Fibroblast of the conjunctiva (primary cell): ENCODE measurements at places on chromosomes 11 and 22.

- DNase-seq: peak; percentile 38
These were observed 6.3 kb upstream of the KCNJ5 start for GRCh38 chr11:128884703-128885338.

DNA sequence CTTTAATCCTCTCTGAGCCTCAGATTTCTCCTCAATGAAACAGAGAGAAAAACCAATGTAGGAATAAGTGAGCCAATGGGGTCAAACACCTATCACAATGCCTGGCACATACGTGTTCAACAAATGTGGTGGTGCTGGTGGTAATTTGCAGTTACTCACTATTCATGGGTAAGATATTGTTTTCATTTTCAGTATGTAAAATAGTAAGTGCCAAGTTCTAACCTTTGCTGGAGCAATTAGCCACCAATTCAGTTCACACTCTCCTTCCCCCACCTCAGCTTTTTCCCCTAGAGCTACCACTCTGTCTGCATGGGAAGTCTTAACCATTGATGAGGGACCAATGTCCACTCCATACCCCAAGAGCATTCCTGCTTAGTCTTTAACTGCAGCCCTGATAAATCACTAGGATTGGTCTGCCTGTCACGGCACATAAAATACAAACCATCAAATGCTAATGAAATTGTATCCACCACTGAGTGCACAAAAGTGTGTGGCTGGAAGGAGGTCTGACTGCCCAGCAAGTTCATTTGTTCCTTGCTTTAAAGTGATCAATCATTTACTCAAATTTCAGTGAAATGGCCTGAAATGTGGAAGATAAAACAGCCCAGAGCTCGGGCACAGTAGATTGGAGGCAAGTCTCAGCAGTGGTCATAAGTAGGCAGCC, 187.4 kb upstream of the API5 start:
- DNase-seq: no peak

GRCh38 chr22:23557036-23557435, 23.1 kb downstream of the IGLL1 start:
- DNase-seq: no peak

- no peak for DNase-seq
These were observed 76.1 kb downstream of the SOX6 start for GRCh38 chr11:16280256-16280682.

- DNase-seq: no peak
These were observed 28.4 kb upstream of the UCP3 start for GRCh38 chr11:74037309-74037708.

DNA sequence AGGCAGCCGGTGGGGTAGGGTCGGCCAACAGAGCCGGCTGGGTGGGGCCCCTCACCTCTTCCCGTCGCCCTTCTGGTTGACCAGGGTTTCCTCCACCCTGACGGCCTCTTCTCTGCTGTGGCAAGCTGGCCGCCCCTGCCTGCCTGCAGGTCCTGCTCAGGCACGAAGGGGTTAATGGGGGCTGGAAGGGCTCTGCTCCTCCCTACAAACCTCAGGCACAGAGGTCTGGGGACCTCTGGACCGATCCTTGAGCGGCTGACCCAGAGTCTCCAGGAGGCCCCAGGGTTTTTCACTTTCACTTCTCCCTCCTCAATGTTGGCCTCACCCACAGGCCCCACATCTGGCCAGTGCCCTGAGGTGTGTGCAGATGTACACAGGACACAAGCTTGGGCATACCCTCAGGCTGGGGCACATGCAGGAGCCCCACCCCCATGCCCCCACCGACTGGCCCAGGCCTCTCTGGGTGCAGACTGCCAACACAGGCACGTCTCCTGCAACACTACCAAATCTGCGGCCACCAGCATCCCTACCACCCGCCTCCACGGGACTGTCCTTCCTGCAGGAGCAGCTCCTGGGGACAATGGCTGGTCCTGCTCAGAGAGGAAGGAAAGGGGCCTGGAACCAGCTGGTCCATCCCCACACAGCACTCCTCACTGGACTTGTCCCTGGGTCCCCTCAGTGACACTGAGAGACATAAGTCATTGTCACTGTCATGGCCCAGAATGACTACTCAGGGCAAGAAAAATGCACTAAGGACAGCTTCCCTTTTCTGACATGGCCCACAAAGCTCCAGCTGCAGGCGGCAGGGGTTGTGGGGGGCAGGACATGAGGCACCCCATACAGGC, 3.2 kb upstream of the TBX1 start:
- DNase-seq: no peak
